Activated T-cell treated with anti-CD3 and anti-CD28 coated beads for 1 hour (primary cell): ENCODE measurements at places on chromosomes 2 and 18.

DNA sequence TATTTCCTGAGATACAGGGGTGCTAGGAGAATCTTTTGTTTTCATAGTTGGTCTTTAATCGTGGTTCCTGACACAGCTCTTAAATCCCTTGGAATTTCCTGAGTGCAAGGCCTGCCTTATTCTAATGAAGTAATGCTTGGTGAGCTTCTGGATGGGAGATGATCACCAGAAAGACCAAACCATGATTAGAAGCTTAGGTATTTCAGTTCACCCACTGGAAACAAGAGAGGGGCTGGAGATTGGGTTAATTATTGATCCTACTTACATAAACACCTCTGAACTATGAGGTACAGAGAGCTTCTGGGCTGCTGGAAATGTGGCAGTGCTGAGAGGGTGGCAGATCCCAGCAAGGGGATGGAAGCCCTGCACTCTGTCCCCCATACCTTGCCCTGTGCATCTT, 406.8 kb downstream of the THSD7B start:
- no peak for DNase-seq

GRCh38 chr18:31064130-31064529, 21.6 kb upstream of the DSC3 start:
- DNase-seq, result no peak

DNA sequence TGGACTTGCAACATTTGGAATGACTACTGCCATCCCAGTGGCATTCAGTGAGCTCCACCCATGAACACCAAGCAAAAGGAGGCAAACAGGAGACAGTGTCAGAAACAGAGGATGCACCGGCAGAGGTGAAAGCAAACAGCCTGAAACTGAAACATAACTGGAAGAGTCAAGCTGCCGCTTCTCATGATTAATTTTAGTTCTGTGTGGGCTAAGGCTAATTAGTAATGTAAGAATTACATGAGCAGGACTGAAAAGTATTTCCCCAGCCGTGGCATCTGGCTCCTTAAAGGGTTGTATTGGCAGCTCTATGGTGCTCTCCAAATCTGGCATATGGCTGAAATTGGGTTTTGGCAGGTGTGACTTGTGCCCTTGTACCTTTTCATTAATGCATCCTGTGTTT, 1108.1 kb downstream of the TSN start:
- no peak for DNase-seq

GRCh38 chr2:230891064-230891463, 26.3 kb downstream of the ITM2C start:
- no peak for DNase-seq

DNA sequence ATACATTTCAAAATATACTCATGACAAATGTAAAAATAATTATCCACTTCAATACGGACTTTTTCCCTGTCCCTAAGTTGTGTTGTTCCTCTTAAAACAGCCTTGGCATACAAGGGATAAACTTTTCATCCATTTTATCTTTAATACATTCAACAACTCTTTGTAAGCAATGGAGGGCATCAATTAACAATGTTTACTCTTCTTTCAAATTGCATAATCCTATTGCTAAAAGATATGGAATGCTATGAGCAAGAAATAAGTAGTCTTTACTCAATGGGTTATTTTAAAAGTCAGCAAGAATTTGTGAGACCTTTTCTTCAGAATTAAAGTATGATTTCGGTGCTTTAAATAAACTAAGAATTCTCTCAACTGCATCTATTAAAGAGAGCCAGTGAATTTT, 41.9 kb downstream of the SCN9A start:
- no peak for DNase-seq

- DNase-seq, result no peak
Measured at GRCh38 chr2:113896791-113897190, 6.9 kb downstream of the ACTR3 start.

- no peak for DNase-seq
Measured at GRCh38 chr2:219643084-219643473, 15.6 kb downstream of the SLC4A3 start.

GRCh38 chr2:157414050-157414449, 29.8 kb downstream of the CYTIP start:
- DNase-seq, result no peak

- DNase-seq, result no peak
Measured at GRCh38 chr2:104213758-104214157, 640.2 kb upstream of the POU3F3 start.

- DNase-seq, result no peak
Measured at GRCh38 chr2:43212931-43213330, 13.5 kb downstream of the ZFP36L2 start.

GRCh38 chr2:161571051-161571429, 53.2 kb upstream of the SLC4A10 start:
- no peak for DNase-seq

- no peak for DNase-seq
Measured at GRCh38 chr18:75343389-75343788, 84.1 kb downstream of the SMIM21 start.

- no peak for DNase-seq
Measured at GRCh38 chr18:12423820-12424219, 16.1 kb downstream of the PRELID3A start.

- no peak for DNase-seq
Measured at GRCh38 chr18:30350263-30350662, 692.3 kb downstream of the DSC3 start.

DNA sequence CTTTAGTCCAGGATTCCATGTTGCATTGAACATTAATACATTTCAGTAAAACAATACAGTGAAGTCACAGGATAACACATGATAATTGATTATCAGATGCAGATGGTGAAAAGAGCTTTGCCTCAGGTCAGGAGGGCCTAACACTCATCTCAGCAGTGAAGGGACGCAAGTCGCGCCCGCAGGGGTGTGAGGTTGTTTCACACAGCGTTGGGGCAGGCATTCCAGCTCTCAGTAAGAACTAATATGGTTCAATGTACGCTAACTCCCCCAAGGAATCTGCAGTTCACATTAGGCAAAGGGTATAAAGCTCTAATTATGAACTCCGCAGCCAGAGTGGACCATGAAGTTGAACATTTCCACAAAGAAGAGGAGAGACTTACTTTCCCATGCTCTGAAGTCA, 53.1 kb upstream of the ATL2 start:
- DNase-seq, result no peak

DNA sequence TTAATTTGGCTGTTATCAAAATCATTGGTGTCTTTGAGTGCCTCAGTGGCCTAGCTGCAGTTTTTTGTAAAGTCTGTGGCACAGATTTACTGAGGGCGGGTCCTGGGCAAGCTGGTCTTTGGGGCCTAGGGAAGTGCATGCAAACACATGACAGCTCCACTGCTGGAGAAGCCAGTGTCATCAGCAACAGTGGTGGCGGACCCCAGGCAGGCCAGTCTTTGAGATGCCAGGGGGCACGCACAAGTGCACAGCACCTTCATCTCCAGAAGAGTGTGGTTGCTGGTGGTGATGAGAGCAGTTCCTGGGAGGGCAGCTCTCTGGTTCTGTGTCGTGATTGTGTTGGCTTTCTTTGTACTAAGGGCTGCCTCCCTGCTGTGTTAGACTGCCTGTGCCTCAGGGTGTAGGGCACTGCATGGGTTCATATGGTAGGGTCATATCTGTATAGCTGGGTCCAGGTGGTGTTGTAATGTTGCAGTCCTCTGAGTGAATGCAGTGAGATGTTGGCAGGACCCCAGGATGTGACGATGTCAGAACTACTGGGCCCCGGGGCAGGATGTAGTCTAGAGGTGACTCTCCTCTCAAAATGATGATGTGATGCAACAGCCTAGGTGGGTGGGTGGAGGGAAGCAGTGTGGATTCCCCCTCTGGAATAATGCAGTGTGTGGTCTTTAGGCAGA, 646.7 kb upstream of the CDH2 start:
- DNase-seq, result no peak

GRCh38 chr2:126154256-126154785, 501.6 kb upstream of the GYPC start:
- no peak for DNase-seq

GRCh38 chr2:102434655-102435381, 11.9 kb downstream of the IL18RAP start:
- no peak for DNase-seq

GRCh38 chr2:239377591-239377990, 23.2 kb downstream of the HDAC4 start:
- no peak for DNase-seq

- DNase-seq, result no peak
Measured at GRCh38 chr2:45721150-45721549, 69.7 kb downstream of the PRKCE start.

GRCh38 chr18:685438-685837, 27.0 kb downstream of the ENOSF1 start:
- no peak for DNase-seq

DNA sequence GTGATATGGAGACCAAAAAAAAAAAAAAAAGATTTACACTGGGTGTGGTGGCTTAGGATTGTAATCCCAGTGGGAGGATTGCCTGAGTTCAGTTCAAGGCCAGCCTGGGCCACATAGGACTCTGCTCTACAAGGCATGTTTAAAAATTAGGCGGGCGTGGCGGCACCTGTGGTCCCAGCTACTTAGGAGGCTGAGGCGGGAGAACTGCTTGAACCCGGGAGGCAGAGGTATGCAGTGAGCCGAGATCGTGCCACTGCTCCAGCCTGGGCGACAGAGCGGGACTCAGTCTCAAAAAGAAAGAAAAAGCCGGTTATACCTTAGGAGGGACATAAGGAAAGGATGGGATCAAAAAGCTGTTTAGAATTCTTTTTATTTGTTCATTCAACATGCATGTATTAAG, 707 bp upstream of the SPDYA start:
- DNase-seq, result no peak

DNA sequence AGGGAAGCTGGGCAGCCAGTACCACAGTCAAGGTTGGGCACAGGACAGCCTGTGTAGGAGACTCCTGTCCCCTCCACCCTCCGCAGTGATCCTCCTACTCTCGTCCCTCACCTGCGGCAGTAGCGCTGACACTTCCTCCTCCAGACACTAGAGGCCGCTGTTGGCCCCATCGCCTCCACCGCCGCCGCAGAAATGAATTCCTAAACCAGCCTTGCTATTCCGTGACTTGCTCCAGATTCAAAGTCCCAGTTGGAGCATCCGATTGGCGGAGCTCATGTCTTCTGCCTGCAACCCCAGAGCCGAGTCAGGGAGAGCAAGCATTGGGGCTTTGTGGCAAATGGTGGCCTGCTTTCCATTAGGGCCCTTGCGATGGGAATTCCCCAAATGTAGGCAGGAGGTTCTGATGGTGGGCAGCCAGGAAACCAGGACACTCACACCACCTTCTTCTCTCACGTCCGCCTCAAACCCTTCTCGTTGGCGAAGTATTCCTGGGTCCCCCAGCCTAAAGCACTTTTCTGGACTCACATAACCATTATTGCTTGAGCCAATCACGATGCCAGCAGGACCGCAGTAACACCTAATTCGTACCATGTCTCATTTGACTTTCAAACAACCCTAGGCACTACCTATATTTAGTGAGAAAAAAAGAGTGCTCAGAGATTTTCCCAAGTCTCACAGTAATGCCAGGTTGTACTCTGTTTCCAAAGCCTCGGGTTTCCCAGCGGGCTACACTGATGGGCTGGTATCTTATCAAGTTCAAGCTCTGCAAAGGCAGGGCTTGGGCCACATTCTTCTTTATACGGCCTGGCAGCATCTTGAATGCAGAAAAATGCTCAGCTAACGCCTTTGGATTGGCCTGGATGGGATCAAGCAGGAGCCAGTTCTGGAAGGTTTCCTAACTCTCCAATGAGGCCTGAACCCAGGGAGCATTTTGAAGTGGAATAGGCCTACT, 1.2 kb upstream of the DNAJB2 start:
- peak; percentile 63 for DNase-seq

- no peak for DNase-seq
Measured at GRCh38 chr2:2325516-2325915, 5.6 kb downstream of the MYT1L start.

GRCh38 chr2:64652231-64653108, 1.2 kb downstream of the SERTAD2 start:
- DNase-seq, result no peak

GRCh38 chr2:205527801-205528200, 154.5 kb upstream of the NRP2 start:
- no peak for DNase-seq
